CD4-positive, alpha-beta T cell treated with Interleukin-6 for 4 hours (primary cell): ENCODE measurements at places on chromosomes 5 and 9.

DNA sequence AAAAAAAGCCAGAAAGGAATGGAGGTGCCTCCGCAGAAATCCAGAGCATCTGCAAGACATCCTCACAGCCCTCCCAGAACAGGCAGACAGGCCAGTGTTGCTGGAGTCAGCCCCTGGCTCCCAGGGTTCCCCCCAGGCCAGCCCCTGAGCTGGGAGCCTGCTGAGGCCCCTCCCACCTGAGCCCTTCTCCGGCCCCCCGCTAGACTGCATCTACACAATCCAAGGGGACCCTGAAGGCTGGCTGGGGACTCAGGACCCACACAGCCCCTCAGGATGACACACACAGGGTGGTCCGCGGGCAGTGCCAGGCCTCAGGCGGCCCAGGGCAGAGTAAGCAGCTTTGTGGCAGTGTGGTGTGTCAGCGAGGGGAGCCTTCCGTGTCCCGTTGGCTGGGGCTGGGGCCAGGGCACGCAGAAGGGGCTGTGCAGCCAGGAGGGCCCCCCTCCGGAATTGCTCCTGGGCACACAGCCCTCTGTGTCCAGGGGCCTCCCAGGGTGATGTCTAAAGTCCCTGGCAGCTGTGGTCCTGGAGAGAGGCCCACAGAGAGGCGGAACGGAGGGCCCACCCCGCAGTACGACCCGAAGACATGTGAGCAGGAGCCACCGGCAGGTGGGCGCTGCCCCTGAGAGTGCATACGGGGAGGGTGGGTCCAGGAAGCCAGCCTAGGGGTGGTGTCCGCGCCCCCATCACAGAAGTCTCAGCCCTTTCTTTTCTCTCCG, 2.9 kb downstream of the TMEM250 start:
- no peak for DNase-seq

DNA sequence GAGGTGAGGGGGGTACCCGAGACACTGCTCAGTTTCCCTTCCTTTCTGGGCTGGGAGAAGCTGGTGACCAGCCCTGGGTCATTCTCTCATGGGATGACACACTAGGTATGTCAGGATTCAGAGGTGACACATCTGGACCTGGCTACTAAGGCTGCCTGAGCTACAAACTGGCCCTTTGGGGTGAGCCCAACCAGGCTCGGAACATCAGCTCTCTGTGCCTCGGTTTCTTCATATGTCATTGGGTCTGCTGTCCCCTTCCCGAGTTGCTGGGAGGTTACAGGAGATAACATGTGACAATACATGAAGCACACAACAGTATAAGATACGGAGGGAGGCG, 11.8 kb downstream of the CARD19 start:
- DNase-seq, result no peak

DNA sequence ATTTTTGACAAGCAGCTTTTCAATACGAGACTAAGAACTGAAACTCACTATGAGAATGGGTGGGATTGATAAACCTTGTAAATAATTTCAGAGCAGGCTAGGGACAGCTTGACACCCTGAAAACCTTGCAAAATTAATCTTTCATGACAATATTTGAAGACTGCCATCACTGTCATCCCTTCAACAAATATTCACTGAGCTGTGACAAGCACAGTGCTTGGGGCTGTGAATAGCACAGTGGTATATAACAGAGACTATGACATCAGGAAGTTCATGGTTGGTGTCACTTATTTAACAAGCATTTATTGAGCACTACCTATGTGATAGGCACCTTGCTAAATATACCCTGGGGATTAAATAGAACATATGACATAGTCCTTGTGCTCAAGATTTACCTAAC, 741.0 kb upstream of the RIOK2 start:
- DNase-seq, result no peak

DNA sequence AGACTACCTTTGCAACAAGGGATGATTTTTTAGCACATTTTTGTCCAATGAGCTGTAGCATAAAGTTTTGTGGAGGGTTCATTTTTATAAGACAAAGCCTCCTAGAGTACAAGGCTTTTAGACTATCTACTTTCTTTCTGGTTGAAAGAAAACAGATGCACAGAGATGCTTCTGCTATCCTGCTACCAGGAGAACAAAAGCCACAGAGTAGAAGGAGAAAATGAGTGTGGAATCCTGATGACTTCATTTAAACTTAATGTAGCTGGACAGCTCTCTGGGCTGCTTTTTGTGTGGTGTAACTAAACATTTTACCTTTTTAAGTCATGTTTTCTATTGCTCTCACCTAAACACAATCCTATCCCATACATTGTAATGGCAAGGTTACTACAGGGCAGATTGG, 1009.4 kb downstream of the TLE1 start:
- no peak for DNase-seq

DNA sequence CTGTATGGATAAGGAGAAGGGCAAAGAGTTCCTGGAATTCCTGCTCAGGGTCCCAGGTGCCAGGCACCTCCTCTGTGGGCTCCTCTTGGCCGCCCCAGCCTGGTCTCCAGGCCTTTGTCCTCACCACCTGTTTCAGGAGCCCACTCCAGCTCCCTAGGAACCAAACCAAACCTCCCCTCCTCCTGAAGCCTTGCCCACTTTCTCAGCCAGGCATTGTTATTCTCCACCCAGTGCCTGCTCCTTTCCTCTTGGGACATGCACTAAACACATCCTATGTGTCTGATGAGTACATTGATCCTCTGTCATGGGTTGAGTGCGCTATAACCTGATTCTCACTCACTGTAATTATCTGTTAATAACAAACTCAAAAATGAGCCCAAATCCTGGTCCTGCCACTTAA, 189.8 kb downstream of the SPOCK1 start:
- no peak for DNase-seq

- no peak for DNase-seq
Observed at GRCh38 chr9:95820074-95820473, 55.4 kb upstream of the ERCC6L2 start.

- DNase-seq, result no peak
Observed at GRCh38 chr5:159452480-159453167, 122.3 kb upstream of the IL12B start.

- no peak for DNase-seq
Observed at GRCh38 chr5:169736653-169737052, 99.6 kb downstream of the DOCK2 start.

- DNase-seq, result no peak
Observed at GRCh38 chr9:115250621-115251032, 132.7 kb upstream of the TNC start.

GRCh38 chr9:3708751-3709150, 182.9 kb upstream of the RFX3 start:
- DNase-seq, result no peak

DNA sequence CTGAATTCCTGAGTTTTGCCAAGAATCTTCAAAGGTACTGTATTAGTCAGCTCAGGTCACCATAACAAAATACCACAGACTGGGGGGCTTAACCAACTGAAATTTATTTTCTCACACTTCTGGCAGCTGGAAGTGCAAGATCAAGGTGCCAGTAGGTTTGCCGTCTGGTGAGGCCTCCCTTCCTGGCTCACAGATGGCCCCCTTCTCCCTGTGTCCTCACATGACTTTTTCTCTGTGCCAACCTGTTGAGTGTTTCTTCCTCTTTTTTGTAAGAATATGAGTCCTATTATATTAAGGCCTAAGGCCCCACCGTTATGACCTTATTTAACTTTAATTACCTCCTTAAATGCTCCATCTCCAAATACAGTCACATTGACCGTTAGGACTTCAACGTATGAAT, 156.1 kb upstream of the KIF2A start:
- DNase-seq, result no peak

DNA sequence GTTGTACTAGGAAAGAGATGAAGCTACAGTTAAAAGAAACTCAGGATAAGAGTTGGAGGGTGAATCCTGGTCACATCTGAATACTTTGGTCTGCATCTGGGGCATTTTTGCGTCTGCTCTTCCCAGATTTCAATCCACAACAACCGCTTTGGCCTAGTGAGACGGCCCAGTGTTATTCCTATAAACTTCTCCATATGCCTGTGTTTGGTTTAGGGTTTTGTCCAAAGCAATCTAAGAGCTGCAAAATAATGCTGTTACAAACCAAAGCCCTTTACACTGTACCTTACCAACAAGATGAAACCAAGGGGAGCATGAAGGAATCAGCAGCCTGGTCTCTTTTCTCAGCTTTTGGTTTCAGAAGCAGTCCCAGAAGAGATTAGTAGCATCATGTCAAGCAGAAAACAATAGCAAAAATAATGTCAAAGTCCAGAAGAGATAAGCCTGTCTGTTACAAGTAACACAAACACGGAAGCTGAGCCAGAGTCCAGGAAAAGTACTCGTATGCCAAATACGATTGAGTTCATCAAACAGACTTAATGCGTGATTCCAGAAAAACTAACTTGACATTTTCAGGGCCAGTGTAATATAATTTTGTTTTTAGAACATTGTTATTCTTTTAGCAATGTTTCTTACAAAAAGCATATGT, 379.9 kb upstream of the ACO1 start:
- DNase-seq, result no peak

GRCh38 chr9:134367791-134368490, 41.7 kb downstream of the RXRA start:
- no peak for DNase-seq

- DNase-seq, result no peak
Observed at GRCh38 chr9:81625969-81626368, 63.4 kb downstream of the TLE1 start.

- no peak for DNase-seq
Observed at GRCh38 chr5:56961746-56962145, 9.8 kb upstream of the MIER3 start.

DNA sequence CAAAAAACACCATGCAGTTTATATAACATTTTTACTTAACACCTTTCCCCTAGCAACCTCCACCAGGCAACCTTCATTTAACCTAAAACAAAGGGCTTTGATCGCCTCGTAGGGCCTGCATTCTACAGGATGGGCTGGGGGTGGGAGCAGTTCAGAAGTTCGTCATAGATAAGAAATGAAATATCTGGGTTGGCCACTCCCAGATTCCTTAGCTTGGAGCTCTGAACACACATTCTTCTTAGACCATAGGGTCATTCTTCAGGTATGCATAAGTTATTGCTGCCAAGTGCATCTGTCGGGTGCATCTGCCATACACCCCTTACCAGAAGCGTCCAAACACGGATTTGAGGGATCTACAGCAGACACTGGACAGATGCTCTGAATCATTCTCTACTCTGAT, 4.3 kb upstream of the SLC22A5 start:
- no peak for DNase-seq

DNA sequence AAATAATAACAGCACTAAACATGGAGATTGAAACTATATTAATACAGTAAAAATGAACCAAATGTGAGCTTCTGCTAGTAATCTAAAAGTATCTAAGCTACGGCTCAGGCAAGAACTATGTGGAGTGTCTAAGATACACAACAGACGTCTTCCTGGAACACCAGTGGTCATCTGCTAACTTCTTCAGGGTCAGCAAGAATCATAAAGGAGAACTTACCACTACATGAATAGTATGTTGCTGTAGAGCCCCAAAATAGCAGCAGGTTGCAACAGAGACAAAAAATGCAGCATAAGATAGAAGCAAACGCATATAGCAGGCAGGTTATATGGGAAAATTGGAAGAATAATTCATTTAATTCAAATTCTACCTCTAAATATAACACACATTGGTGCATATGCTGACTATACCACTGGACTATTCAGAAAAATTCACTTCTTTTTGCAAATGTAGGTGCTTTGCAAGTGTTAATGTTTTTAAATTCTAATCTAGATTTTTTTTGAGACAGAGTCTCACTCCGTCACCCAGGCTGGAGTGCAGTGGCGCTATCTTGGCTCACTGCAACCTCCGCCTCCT, 27.1 kb downstream of the DCTN4 start:
- no peak for DNase-seq

GRCh38 chr9:109730228-109730627, 49.8 kb upstream of the PALM2AKAP2 start:
- DNase-seq, result no peak

- no peak for DNase-seq
Observed at GRCh38 chr9:98550206-98550820, 158.4 kb downstream of the GABBR2 start.

DNA sequence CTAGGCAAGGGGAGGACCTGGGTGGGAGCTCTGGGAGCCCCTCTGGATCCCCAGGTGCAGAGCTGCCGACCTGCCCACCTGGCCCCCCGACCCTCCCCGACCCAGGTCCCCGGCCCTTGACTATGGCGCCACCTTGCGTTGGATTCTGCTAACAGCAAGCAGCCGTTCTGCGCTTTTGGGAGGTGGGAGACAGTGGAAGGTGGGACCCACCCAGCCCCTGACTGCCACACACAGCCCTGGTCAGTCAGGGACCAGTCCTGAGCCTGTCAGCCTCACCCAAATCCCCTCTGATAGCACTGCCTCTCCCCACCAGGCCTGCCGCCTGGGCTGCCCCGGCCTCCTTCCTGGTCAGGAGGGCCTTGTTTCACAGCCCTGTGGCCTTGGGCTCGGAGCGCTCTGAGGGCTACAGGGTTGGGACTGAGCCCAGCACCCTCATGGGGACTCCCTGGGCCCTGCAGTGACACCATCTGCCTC, 77.9 kb downstream of the HMCN2 start:
- peak; percentile 29 for DNase-seq

GRCh38 chr5:87405472-87406155, 7.1 kb downstream of the CCNH start:
- DNase-seq, result no peak
